Naive thymus-derived CD4-positive, alpha-beta T cell (primary cell): ENCODE measurements at places on chromosomes 12 and 14. TPM values are rescaled to one million over a fixed set of nuclear protein-coding genes. Genes with fewer than 3 reads are reported as not detected.
A peak's percentile ranks its signal among the peaks of the same experiment; 100 is the strongest.

GRCh38 chr14:94571395-94571794, 9.8 kb upstream of the SERPINA5 start:
- H3K27ac ChIP-seq: no peak overlapping the region
- no peaks in the 10 kb centered on the region for H3K36me3 ChIP-seq
- no peak for DNase-seq

GRCh38 chr12:92928421-92928961, 604 bp downstream of the EEA1 start:
- H3K4me3 ChIP-seq: peak overlapping the region; percentile 71
- H3K27me3 ChIP-seq: no peaks in the 10 kb centered on the region
- DNase-seq: no peak
- H3K27ac ChIP-seq: peak overlapping the region; percentile 96
- peaks cover 23% of the 10 kb centered on the region for H3K4me1 ChIP-seq
- H3K36me3 ChIP-seq: no peaks in the 10 kb centered on the region

SOAT2 gene
- 0.23 and 0.46 TPM in 2 replicates for total RNA-seq

CDKL1 gene
- 11.0 and 14.8 TPM in 2 replicates for total RNA-seq

DNA sequence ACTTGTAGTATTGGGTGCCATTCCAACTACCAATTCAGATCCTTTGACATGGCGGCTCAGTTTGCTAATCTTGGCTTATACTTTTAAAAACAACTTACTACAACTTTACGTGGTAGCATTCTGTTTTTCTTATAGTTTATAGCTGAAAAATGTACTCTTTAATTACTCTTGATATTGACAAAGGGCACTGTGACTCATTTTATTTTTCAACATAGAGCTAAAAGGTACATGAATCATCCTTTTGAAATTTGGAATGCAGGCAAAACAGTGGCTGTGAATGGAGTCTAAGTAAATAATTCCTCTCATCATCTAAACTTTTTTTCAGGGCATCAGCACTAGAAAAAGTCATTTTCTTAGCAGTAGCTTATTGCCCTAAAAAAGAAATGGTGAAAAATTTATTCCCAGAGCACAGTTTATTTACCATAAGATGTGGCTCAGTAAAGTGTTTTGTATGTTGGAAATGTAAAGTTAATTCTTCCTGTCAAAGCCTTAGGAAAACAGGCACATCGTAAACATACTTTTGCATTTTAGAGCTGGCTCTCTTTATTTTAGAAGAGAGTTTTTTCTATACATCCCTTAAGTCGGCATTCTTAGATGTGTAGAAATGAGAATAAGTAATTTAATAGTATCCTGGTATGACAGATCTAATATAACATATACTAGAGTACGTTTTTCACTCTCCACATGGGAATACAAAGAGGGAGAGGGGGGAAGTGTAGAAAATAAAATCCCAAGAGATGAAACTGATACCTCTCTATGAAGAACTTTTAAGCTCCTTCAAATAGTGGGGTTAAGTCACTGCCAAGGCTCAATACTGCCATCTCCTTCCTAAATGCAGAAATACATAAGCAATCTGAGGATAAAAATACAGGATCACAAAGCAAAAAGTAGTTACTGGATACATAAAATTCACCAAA, 55.2 kb downstream of the SLC25A21 start:
- no peaks in the 10 kb centered on the region for H3K4me1 ChIP-seq
- no peak overlapping the region for H3K27ac ChIP-seq
- H3K4me3 ChIP-seq: no peak overlapping the region
- no peaks in the 10 kb centered on the region for H3K27me3 ChIP-seq
- no peak for DNase-seq

NAV3 gene
- not detected for total RNA-seq

TAS2R19 gene
- 4.6 and 4.9 TPM in 2 replicates for total RNA-seq

GRCh38 chr14:74960736-74961135, 5.3 kb upstream of the PGF start:
- no peaks in the 10 kb centered on the region for H3K4me1 ChIP-seq
- H3K4me3 ChIP-seq: no peak overlapping the region
- H3K27ac ChIP-seq: no peak overlapping the region
- H3K36me3 ChIP-seq: no peaks in the 10 kb centered on the region
- DNase-seq: no peak
- no peaks in the 10 kb centered on the region for H3K27me3 ChIP-seq

GRCh38 chr12:73414926-73415325, 1122.7 kb upstream of the ATXN7L3B start:
- no peak overlapping the region for H3K4me3 ChIP-seq
- H3K4me1 ChIP-seq: no peaks in the 10 kb centered on the region
- no peaks in the 10 kb centered on the region for H3K27me3 ChIP-seq
- no peak overlapping the region for H3K27ac ChIP-seq
- no peaks in the 10 kb centered on the region for H3K36me3 ChIP-seq

GRCh38 chr12:23855813-23856212, 93.7 kb downstream of the SOX5 start:
- no peak overlapping the region for H3K4me3 ChIP-seq
- H3K27ac ChIP-seq: no peak overlapping the region
- no peaks in the 10 kb centered on the region for H3K4me1 ChIP-seq
- no peaks in the 10 kb centered on the region for H3K27me3 ChIP-seq
- no peaks in the 10 kb centered on the region for H3K36me3 ChIP-seq

DNA sequence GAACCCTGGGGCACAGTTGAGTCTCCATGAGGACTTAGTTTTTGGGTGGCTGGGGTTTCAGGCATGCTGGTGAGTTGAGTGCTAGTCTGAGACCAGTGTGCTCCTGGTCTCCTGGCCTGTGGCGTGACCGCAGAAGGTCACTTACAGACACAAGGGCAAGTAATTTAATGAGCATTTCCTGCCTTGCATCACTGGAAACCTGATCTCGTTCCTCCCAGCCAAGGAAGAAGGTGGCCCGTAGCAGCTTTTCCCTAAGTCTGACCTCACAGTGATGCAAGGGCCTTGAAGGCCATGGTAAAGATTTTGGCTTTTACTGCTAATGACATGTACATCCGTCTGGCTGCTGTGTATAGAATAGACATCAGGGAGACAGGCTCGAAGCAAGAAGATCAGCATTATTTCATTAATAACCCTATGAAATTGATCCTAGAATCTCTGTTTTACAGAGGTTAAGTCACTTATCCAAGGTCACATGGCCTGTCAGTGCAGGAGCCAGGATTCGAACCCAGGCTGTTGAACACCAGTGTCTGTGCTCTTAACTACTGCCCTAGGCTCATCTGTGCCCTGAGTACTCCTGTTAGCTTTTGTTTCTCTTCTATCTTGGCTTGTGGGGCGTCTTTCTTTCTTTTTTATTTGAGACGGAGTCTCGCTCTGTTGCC, 4.6 kb downstream of the TMEM120B start:
- H3K27me3 ChIP-seq: no peaks in the 10 kb centered on the region
- no peak overlapping the region for H3K27ac ChIP-seq

GRCh38 chr12:32039917-32040575, 66.6 kb upstream of the BICD1 start:
- no peaks in the 10 kb centered on the region for H3K27me3 ChIP-seq
- no peak overlapping the region for H3K27ac ChIP-seq
- no peak for DNase-seq
- no peaks in the 10 kb centered on the region for H3K36me3 ChIP-seq

GRCh38 chr14:64502456-64502855, 1.2 kb downstream of the ZBTB25 start:
- peak overlapping the region; percentile 99 for H3K27ac ChIP-seq
- no peaks in the 10 kb centered on the region for H3K27me3 ChIP-seq
- peaks cover 8% of the 10 kb centered on the region for H3K36me3 ChIP-seq
- H3K4me1 ChIP-seq: peaks cover 38% of the 10 kb centered on the region
- DNase-seq: peak; percentile 24
